ENCODE measurements at places on chromosomes 4 and X.

GRCh38 chr4:178470996-178471784, 1029.0 kb upstream of the AGA start:
- no peak overlapping the region for H3K27ac ChIP-seq
- H3K36me3 ChIP-seq, result no peaks in the 10 kb centered on the region
- H3K4me3 ChIP-seq, result no peak overlapping the region
- H3K4me1 ChIP-seq, result no peaks in the 10 kb centered on the region

GRCh38 chr4:152735396-152735859, 44.1 kb downstream of the TIGD4 start:
- H3K36me3 ChIP-seq, result no peaks in the 10 kb centered on the region
- H3K27me3 ChIP-seq, result peaks cover 6% of the 10 kb centered on the region
- no peak overlapping the region for H3K27ac ChIP-seq
- DNase-seq, result no peak

GRCh38 chrX:49312176-49312575, 8.7 kb downstream of the GAGE10 start:
- H3K27ac ChIP-seq, result no peak overlapping the region
- peaks cover 13% of the 10 kb centered on the region for H3K4me1 ChIP-seq
- H3K4me3 ChIP-seq, result no peak overlapping the region
- no peaks in the 10 kb centered on the region for H3K36me3 ChIP-seq
- H3K27me3 ChIP-seq, result peaks cover 32% of the 10 kb centered on the region

DNA sequence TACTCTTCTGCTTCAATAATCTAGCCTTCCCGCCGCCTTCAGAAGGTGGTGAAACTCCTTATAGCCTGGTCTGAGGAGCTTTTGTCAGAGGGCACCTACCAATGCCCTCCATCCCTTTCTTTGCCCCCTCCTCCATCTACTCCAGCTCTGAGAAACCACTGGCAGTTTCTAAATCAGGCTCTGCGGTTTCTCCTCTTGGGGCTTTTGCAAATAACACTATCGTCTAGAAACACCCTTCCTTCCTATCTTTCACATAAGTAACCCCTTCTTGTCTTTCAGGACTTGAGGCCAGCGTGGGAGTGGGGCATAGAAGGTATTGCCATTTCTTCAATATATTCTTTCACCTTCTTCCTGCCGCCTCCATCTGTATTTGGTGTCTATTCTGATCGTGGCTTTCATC, 1.2 kb upstream of the EFHC2 start:
- peak; percentile 43 for DNase-seq
- H3K27me3 ChIP-seq, result no peaks in the 10 kb centered on the region
- no peaks in the 10 kb centered on the region for H3K36me3 ChIP-seq
- peak overlapping the region; percentile 78 for H3K4me3 ChIP-seq

DNA sequence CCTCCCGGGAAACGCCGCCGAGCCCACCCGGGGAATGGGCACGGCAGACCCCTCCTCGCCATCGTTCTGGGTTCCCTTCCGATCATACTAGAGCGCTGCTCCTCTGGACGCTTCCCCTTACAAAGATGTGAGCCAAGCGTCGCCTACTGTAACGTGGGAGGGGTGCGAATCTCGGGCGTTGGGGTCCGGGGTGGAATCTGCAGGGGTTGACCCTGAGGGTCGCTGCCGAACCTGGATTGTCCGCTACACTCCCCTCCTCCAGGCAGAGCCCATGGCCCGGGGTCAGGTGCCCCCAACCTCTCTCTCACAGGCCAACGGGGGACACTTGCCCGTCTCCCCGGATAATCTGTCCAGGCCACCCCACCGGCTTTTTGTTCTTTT, 13.8 kb downstream of the BCOR start:
- H3K27me3 ChIP-seq, result no peaks in the 10 kb centered on the region
- H3K27ac ChIP-seq, result no peak overlapping the region
- peaks cover 3% of the 10 kb centered on the region for H3K36me3 ChIP-seq
- H3K4me3 ChIP-seq, result peak overlapping the region; percentile 40
- no peak for DNase-seq
- H3K4me1 ChIP-seq, result peaks cover 46% of the 10 kb centered on the region

- no peak overlapping the region for H3K27ac ChIP-seq
- H3K4me3 ChIP-seq, result no peak overlapping the region
- H3K4me1 ChIP-seq, result no peaks in the 10 kb centered on the region
- peaks cover 24% of the 10 kb centered on the region for H3K36me3 ChIP-seq
Observed at GRCh38 chrX:1412551-1413161, 20.7 kb upstream of the SLC25A6 start.

- H3K4me3 ChIP-seq, result no peak overlapping the region
- DNase-seq, result no peak
- H3K27me3 ChIP-seq, result no peaks in the 10 kb centered on the region
- H3K4me1 ChIP-seq, result peaks cover 2% of the 10 kb centered on the region
Observed at GRCh38 chrX:106619797-106620196, 8.0 kb downstream of the RADX start.

DNA sequence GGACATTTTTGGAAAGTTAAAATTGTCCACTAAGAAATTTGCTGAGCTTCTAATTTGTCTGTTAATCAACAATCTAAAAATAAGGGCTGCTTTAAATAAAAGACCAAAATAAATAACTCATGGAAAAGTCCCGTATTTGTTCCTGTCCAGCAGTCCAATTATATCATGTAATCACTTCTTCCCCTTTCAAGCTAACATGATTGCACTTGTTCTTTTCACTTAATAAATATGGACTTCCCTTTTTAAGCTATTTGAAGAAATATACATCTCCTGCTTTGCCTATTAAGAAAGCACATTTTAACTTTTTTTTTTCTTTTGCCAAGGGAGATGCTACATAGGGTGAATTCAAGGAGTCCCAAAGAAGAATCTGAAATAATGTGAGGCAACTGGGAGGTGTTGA, 55.6 kb upstream of the FRAS1 start:
- no peak overlapping the region for H3K4me3 ChIP-seq
- H3K27me3 ChIP-seq, result peaks cover 17% of the 10 kb centered on the region
- DNase-seq, result no peak

DNA sequence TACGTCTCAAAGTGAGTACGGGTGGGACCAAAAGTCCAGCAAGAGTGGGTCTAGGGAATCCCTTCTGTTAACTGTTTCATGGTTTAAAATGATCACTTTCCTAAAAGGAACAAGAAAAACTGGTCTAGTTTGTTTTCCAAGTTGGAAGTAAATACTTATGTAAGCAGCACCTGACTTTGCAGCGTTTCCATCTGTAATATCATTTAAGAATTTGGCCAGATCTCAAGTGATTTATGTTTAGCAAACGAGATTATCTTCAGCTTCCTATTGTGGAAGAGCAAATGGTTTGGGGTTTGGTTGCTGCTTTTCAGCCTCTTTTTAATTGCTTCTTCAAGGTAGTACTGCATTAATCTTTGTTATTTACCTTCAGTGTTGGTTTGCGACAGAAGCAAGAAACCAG, 50.4 kb downstream of the FHIP1A start:
- H3K4me3 ChIP-seq, result no peak overlapping the region
- DNase-seq, result no peak
- H3K27me3 ChIP-seq, result peaks cover 31% of the 10 kb centered on the region
- H3K27ac ChIP-seq, result no peak overlapping the region
- H3K36me3 ChIP-seq, result no peaks in the 10 kb centered on the region
- H3K4me1 ChIP-seq, result no peaks in the 10 kb centered on the region

DNA sequence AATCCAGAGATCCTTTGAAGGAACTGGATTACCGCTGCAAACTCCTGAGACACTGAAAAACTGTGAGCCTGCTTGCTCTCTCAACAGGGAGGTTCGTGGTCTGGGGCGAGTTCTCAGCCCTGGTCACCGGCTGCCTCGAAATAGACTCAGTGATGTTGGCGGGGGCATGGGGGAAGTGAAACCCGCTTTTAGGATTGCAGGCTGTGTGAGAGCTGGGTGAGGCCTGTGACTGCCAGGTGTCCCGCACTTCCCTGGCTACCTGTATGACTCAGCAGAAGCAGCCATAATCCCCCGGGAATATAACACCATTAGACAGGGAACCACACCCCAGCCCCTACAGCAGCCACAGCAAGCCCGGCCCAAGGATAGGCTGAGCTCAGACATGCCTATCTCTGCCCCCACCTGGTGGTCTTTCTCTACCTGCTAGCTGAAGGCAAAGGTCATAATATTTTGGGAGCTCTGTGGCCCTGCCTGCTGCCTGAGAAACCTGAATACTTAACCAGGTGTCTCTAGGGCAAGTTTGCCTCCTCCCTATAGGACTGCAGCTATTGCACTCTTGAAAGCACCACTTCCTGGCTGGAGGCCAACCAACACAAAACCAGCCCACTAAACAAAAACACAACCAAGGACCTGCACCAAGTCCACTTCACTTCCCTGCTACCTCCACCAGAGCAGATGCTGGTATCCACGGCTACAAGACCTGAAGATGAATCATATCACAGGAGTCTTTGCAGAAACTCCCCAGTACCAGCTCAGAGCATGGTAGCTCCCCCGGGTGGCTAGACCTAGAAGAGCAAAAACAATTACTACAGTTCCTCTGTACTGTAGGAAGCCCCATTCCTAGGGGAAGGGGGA, 202.0 kb downstream of the RRAGB start:
- DNase-seq, result no peak
- H3K4me3 ChIP-seq, result no peak overlapping the region

GRCh38 chr4:108651014-108651791, 804 bp downstream of the OSTC start:
- peak overlapping the region; percentile 95 for H3K4me3 ChIP-seq
- no peak for DNase-seq
- peak overlapping the region; percentile 86 for H3K27ac ChIP-seq

GRCh38 chr4:7418131-7418943, 16.4 kb downstream of the PSAPL1 start:
- H3K4me1 ChIP-seq, result no peaks in the 10 kb centered on the region
- no peak for DNase-seq
- H3K36me3 ChIP-seq, result no peaks in the 10 kb centered on the region
- no peak overlapping the region for H3K4me3 ChIP-seq
- no peak overlapping the region for H3K27ac ChIP-seq

- no peaks in the 10 kb centered on the region for H3K36me3 ChIP-seq
- peaks cover 10% of the 10 kb centered on the region for H3K4me1 ChIP-seq
- no peak overlapping the region for H3K4me3 ChIP-seq
- no peaks in the 10 kb centered on the region for H3K27me3 ChIP-seq
- DNase-seq, result no peak
- peak overlapping the region; percentile 11 for H3K27ac ChIP-seq
Observed at GRCh38 chr4:14178421-14178820, 550.9 kb upstream of the BOD1L1 start.

- no peaks in the 10 kb centered on the region for H3K4me1 ChIP-seq
- H3K36me3 ChIP-seq, result no peaks in the 10 kb centered on the region
- H3K4me3 ChIP-seq, result no peak overlapping the region
- no peak for DNase-seq
- no peak overlapping the region for H3K27ac ChIP-seq
- H3K27me3 ChIP-seq, result peaks cover 2% of the 10 kb centered on the region
Observed at GRCh38 chr4:164813554-164813953, 59.6 kb downstream of the SMIM31 start.

DNA sequence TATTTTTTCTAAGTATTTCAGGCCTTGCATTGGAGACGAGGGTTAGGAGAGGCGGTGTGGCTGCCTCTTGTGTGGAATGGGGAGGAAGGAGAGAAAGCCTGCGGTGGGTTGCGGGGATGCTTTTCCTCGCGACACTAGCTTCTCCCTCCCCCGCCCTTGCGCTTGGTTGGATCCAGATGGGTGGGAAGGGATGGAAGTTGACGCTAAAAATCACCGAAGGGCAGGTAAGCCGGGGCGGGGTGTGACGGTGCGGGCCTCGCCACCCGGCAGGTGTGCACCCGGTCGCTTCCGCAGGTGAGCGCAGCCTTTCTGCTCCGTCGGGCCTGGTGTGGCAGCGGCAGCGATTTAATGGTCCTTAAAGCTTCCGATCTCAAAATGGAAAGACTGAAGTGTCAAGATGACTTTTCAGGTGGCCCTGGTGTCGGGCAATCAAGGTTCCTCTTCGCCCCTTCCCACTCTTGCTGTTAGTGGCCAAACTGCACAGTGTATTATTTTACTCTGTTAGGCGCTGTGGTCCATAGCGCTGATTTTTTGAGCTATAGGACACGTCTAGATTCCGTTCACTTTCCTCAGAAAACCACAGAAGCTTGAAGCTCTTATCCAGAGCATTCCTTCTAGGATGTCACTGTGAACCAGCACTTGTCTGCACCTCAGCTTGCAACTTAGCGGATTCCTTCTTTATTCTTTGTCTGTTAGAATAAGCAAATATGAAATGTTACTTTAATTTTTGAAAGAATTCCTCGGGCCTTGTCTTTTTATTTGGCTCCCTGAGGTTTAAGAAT, 765 bp downstream of the ENOPH1 start:
- peaks cover 59% of the 10 kb centered on the region for H3K4me1 ChIP-seq
- peak overlapping the region; percentile 98 for H3K27ac ChIP-seq
- peak; percentile 61 for DNase-seq
- H3K4me3 ChIP-seq, result peak overlapping the region; percentile 97
- H3K27me3 ChIP-seq, result no peaks in the 10 kb centered on the region

DNA sequence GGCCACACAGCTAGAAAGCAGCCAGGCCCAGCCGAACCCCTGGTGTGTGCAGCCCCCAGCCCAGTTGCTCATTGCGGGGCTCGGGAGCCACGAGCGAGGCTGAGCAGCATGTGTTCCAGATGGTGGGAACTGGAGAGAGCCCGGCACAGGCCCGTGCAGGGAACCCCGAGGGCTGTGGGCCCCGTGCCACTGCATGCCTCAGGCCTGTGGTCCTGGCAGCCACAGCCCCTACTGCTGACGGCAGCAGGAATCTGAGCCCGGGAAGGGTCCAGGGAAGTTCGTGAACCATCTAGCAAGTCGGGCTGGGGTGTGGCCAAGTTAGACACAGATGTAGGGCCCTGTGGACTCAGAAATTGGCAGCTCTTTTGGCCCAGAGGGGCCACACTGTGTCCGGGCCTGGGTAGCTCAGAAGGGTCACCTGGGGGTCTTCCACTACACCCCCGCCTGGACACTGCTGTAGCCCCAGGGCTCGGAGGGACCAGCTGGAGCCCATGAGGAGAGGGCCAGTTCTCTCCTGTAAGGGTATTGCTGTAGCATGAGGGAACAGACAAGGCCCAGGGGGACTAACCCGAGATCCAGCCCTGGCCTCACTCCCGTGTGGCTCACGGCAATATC, 12.1 kb downstream of the HTRA3 start:
- H3K4me1 ChIP-seq, result no peaks in the 10 kb centered on the region
- H3K36me3 ChIP-seq, result no peaks in the 10 kb centered on the region
- no peak overlapping the region for H3K4me3 ChIP-seq
- no peaks in the 10 kb centered on the region for H3K27me3 ChIP-seq

DNA sequence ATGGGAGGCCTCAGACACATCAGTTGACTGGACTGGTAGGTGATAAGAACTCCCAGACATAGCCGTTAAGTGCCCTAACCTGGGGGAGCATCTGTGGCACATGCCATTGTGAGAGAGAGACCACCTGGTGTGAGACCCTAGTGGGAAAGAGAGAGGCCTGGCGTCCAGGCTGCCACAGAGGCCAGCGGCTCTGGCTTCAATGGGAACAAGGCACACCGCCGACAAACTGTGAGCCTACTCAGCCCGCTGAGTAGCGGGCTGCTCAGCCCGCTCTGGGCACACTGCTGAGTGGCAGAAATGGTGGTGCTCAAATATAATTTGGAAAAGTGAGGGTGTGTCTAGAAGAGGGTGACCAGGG, 34.0 kb downstream of the PHKA2 start:
- no peaks in the 10 kb centered on the region for H3K27me3 ChIP-seq
- H3K4me1 ChIP-seq, result peaks cover 9% of the 10 kb centered on the region
- no peak for DNase-seq
- H3K4me3 ChIP-seq, result no peak overlapping the region
- H3K27ac ChIP-seq, result no peak overlapping the region
